Hematopoietic multipotent progenitor cell treated with erythropoietin and hydrocortisone succinate and interleukin-3 and kit ligand, for 6 days (in vitro differentiated cells): ENCODE measurements at places on chromosomes 6 and 20.
A peak's percentile ranks its signal among the peaks of the same experiment; 100 is the strongest.

GRCh38 chr6:56091159-56091869 lies 156.1 kb downstream of the COL21A1 start:
- DNase-seq = no peak

DNA sequence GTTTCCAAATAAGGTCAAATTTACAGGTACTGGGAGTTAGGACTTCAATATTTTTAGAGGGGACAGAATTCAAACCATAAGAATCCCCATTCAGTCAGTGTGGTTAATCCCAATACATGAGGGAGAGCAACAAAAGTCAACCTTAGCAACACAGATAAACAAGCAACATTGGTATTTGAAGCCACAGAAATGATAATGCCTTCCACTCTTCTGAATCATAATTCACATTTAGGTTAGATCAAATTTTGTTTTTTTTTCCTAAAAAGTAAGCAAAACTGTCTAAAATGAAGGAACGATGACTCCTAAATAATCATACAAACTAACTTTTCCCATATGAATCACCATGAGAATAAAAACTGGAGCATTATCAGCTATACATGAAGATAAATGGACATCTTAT lies 246.0 kb upstream of the TENT5A start:
- DNase-seq = no peak

DNA sequence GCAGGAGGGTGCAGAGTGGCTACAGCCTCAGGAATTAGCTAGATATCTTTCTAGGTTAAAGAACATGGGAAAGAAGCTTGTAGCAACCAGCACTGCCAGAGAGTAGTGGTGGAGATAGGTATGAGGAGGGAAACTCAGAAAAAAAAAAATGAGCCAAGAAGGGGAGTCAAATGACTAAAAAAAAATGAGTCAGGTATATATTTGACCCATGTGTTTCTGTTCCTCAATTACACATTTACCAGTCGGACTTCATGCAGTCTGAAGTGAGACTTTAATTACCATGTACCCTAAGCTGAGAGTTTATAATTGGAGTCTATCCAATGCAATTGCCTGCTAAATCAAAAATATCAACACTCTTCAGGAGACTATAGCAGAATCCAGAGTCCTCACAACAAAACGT lies 964.6 kb downstream of the HACE1 start:
- no peak for DNase-seq

DNA sequence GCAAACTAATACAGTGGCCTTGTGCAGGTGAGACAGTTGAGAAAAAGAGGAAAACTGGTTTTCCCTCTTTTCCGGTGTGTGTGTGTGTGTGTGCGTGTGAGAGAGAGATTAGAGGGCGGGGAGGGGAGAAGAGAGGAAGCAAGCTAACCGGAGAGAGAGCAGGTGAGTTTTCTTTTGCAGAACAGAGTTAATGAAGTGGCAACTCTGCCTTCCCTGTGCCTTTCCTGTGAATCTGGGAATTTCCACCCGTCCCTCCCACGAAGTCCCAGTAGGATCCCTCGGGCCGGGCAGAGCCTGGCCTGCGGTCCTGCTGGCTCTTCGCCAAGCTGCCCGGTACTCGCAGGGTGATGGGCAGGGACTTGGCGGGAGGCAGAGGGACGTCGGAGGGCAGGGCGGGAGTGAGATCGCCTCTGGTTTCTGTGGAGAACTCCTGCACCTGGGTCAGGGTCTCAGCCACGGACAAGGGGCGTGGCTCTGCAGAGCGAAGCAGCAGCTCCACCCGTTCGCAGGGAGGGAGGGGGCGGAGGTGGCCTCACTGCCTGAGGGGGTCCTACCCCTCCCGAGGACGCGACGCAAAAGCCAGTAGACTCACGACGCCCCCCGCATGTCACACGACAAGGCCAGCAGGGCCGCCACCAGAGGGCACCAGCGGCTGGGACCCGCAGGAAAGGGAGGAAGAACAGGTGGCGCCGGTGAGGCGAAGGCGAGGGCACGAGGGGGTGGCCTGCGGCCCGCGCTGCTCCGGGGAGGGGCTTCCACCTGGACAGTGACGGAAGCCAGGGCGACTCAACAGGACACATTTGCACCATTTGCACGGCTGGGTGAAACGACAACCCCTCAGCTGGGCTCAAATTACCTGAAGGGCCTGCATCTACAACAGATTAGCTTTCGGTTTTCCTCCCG lies 51.2 kb upstream of the RNF182 start:
- peak; percentile 73 for DNase-seq

DNA sequence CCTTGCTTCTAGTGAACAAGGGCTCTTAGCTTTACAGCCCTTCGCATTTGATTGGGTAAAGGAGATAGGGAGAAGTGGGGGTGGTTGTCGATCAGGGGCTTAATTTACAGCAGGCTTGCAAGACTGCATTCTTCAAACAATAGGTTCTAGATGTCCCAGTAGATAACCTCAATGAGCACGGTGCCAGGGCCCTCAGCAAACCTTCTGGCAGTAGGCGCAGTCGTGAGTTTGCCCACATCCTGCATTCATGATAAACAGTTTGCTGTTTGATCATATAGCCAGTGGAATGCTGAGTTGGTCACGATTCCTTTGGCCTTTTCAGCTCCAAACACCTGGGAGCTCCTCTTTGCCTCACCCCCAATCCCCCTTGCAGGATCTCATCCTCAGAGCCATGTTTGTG lies 27.5 kb downstream of the SUN5 start:
- DNase-seq = no peak

DNA sequence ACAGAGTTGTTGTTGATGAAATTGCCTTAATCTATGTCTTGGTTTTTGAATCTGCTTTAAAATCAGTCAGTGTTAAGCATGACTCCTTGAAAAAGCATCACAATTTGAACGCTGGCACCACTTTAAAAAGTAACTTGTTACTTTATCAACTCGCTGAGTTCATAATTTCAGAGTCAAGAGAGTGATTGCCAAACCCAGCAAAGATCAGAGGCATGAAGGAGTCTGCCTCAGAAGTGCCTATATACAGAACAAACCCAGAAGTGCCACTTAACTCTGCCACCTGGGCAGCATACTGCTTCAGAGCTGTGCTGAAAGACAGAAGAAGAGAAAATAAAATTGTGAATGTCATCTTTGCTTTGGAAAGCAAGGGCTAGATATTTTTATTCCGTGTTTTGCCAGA lies 73.6 kb upstream of the HCRTR2 start:
- no peak for DNase-seq

DNA sequence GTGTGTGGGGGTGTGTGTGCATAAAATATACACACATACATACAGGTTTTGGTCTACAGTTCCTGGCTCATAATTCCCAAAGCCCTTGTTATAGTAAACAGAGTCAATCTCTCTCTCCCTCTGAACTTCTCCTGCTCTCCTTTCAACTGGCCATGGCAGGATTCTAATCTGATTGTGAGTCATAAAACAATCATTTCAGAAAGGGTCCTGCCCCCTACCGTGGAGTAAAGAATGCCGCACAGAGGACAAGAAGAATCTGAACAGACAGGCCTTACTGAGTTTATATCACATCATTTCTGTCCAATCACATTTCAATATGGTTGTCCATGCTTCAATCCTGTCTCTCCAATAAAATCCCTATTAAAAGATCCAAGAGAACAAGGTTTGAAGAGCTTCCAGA lies 416.9 kb downstream of the FRK start:
- DNase-seq = no peak

DNA sequence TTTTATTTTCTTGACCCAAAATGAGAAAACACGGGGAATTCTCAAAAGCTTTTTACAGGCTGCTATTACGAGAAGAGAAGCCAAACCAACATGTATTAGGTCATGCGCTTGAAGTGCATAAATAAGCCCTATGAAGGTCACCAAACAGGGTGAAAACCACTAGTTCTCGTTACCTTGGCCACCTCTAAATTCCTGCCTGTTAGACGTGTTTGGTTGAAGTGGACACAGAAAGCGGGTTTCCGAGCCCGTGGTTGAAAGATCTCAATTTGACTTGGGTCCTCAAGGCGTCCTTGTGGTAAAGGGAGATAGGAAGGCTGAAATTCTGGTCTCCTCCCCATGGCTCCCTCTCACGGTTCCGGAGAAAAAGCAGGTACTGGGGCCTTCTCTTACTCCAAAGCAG lies 6.2 kb downstream of the EYA2 start:
- no peak for DNase-seq

DNA sequence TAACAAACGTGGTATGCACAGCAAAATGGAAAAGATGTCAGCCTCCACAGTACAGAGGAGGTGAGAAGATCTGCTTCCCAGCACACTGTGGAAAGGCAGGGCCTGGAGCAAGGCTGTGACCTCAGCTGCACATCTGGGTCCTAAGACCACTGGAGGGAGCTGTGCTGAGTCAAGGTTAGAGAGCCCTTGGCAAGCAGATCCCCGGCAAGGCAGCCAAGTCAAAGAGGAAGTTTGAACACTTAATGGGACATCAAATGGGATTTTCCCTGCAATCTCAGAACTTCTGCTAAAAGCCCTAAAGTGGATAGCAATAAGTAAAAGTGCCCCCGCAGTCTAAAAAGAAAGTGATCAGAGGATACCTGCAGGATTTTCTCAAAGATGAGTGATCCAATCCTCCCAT lies 39.5 kb downstream of the UNC5CL start:
- peak; percentile 75 for DNase-seq

- DNase-seq = no peak
Measured at GRCh38 chr20:9963029-9963428, 71.8 kb upstream of the ANKEF1 start.

DNA sequence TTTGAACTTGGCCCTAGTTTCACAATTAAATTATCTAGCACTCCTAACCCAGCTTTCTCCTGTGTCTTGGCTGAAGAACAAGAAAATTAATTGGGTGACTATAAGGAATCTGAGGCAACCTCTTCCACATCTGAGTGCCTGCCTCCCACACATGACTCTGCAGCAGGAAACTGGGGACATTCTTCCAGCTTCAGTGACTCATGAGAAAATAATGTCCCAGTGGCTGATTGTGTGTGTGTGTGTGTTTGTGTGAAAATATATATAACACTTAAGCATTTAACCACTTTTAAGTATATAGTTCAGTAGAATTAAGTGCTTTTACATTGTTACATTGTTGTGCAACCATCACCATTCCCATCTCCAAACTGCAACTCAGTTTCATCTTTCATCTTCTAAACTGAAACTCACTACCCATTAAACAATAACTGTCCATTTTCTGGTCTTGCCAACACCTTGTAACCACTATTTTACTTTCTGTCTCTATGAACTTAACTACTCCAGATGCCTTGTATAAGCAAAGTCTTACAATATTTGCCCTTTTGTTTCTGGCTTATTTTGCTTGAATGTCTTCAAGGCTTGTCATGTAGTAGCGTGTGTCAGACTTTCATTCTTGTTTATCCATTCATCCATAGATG lies 8.7 kb downstream of the TRIM38 start:
- no peak for DNase-seq

GRCh38 chr6:135320721-135321621 lies 139.9 kb downstream of the MYB start:
- DNase-seq = peak; percentile 97

DNA sequence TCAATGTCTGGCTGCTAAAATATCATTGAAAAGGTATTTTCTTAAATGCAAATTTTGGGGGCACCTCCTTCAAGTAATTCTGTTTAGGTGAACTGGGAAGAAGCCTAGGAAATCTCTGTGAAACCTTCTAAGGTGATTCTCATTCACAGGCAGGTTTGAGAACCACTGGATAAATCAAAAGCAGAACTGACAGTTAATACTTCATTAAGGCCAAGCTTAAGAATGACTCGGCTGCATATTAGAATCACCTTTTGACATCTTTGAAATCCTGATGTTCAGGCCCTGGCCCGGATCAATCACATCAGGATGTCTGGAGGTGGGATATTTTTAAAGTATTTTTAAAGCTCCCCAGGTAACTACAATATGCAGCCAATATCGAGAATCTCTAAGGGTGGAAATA lies 50.6 kb downstream of the FKBP1C start:
- DNase-seq = no peak

DNA sequence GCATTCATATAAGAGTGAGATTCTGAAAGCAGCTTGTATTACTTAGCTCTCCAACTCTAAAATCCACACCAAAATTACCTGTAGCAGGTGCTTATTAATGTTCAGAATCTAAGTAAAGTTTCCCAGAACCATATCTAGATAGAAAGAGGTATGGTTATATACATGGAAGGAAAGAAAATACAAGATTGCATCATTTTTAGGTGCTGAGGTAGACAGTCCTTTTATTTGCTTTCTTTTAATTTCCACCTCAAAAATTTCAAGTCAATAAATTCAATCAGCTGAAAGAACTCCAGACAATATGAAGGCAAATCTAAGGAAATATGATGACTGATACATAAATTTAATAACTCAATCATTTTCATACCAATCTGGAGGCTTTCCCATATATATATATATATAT lies 521.9 kb downstream of the PKHD1 start:
- no peak for DNase-seq

- DNase-seq = no peak
Measured at GRCh38 chr20:42775037-42775436, 414.7 kb downstream of the PTPRT start.

DNA sequence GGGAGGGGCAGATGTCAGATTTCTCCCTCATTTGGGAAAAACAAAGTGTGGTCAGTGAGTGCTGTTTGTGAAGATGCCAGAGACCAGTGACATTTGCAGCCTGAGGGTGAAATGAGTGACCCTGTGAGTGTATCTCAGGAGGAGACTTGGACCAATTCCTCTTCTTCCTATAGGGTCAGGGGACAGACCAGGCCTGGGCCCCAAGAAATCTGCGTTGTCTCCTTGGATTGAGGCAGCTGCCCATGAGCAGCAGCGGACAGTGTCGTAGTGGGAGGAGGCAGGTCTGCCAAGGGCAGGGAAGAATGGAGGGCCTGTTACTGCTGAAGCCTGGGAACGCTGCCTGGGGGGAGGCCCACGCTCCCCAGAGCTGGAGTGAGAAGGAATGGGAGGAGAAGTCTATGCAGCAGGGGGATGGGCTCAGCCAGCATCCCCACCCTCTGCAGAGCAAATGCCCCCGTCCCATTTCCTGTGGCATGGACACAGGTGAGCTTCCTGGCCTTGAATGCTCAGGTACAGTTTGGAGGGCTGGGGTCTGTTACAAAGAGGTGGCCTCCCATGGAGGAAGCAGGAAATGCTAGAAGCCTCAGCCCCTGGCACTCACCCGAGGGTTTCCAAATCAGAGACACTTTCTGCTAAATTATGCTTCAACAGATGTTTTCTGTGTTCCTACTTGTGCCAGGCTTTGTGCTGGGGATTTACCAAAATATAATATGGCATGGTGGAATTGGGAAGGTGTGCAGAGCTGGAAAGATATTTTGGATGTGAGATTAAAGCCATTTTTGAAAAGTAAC lies 29.8 kb downstream of the DAAM2 start:
- no peak for DNase-seq

GRCh38 chr6:80289727-80290126 lies 183.3 kb downstream of the BCKDHB start:
- no peak for DNase-seq

- no peak for DNase-seq
Measured at GRCh38 chr6:126811321-126811720, 307.1 kb upstream of the RSPO3 start.

DNA sequence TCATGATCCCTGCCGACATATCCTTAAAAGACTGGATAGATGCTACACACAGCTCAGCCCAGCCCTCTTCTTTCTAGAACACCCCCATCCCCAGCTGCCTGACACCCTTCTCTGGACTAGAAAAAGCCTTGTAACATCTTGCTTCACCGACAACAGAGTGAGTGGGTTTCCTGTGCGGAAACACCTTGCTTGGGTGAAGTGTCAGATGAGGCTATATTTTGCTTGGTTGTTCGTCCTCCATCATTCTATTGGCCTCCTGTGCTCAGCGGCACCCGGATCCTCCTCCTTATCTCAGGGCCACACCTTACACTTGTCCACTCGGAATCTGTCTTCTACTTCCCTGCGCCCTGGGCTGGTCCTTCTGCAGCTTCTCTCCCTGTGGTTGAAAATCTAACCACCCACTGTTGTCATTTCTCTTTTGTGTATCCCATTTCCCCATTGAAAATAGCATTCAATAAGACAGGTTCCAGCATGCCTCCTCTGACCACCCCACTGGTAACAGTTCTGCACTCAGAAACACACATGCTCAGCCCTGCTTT lies 101.3 kb upstream of the MLN start:
- peak; percentile 60 for DNase-seq
